ENCODE measurements at places on chromosomes 5 and 9.

GRCh38 chr5:37090781-37091180, 158.4 kb downstream of the CPLANE1 start:
- H3K27me3 ChIP-seq: no peaks in the 10 kb centered on the region
- no peak for DNase-seq
- 0 out of 2 replicates have a peak, but pooled peaks cover 7% of the 10 kb centered on the region for H3K36me3 ChIP-seq

- H3K4me1 ChIP-seq: no peaks in the 10 kb centered on the region
- H3K4me3 ChIP-seq: no peak overlapping the region
- DNase-seq: no peak
- peaks cover 4% of the 10 kb centered on the region for H3K27me3 ChIP-seq
- H3K27ac ChIP-seq: no peak overlapping the region
Measured at GRCh38 chr5:149217803-149218155, 53.9 kb upstream of the AFAP1L1 start.

GRCh38 chr5:91556-92263, at the start of gene PLEKHG4B:
TSS of gene PLEKHG4B (plus strand) at chr5:92168. CDS start at chr5:92232, 64 bp downstream.
- no peaks in the 10 kb centered on the region for H3K4me1 ChIP-seq
- H3K27ac ChIP-seq: no peak within 1 kb of the TSS
- H3K4me3 ChIP-seq: no peak within 1 kb of the TSS
- no peak for DNase-seq
- H3K36me3 ChIP-seq: no peaks in the 10 kb centered on the region
- H3K27me3 ChIP-seq: peaks cover 2% of the 10 kb centered on the region

- H3K27me3 ChIP-seq: no peaks in the 10 kb centered on the region
- peaks cover 12% of the 10 kb centered on the region for H3K4me1 ChIP-seq
- no peak overlapping the region for H3K4me3 ChIP-seq
- H3K27ac ChIP-seq: peak overlapping the region; percentile 11
Measured at GRCh38 chr5:68369023-68369359, 153.4 kb downstream of the PIK3R1 start.

- no peak overlapping the region for H3K4me3 ChIP-seq
- H3K36me3 ChIP-seq: no peaks in the 10 kb centered on the region
- no peak for DNase-seq
- no peak overlapping the region for H3K27ac ChIP-seq
- peaks cover 4% of the 10 kb centered on the region for H3K4me1 ChIP-seq
Measured at GRCh38 chr9:13970018-13970417, 343.9 kb downstream of the NFIB start.

DNA sequence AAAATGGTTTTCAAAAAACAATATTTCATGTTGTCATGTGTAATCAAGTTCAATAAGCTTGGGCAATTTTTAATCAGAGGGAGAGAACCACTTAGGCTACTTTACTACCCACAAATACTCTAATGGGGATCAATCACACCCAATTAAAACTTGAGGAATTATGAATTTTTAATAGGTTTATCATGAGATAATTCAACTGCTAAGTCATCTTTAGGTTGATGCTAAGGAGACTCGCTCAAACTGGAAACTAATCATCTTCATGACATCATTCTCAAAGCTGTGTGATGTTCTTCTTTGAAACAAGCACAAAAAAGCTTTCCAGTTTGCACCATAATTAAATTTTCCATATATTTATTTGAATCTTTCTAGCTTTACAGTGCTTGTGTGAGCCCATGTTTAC, 867.5 kb downstream of the MAT2B start:
- H3K4me1 ChIP-seq: no peaks in the 10 kb centered on the region
- H3K27ac ChIP-seq: no peak overlapping the region
- no peak overlapping the region for H3K4me3 ChIP-seq

DNA sequence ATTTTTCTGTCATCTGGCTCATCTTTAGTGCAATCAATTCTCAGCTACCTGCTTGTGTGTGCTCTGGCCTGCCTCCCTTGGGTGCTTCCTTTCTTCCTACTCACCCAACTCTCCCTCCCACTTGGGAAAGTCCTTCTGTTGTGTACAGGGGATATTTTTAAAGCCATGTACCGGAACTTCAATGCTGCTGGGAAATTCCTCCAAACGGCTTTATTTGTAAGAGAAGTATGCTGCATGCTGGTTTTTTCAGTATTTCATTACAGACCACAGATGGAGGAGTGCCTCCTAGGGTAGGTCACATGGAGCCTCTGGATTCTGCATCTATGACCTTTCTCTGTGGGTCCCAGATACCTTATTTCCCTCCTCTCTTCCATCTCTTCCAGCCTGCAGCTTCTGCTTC, 5.4 kb upstream of the HMHB1 start:
- no peak for DNase-seq
- no peaks in the 10 kb centered on the region for H3K36me3 ChIP-seq
- H3K4me1 ChIP-seq: peaks cover 43% of the 10 kb centered on the region

- peaks cover 44% of the 10 kb centered on the region for H3K4me1 ChIP-seq
- H3K4me3 ChIP-seq: no peak overlapping the region
- H3K36me3 ChIP-seq: peaks cover 56% of the 10 kb centered on the region
- H3K27me3 ChIP-seq: no peaks in the 10 kb centered on the region
- peak overlapping the region; percentile 100 for H3K27ac ChIP-seq
Measured at GRCh38 chr9:131258698-131259431, 17.4 kb downstream of the FAM78A start.

DNA sequence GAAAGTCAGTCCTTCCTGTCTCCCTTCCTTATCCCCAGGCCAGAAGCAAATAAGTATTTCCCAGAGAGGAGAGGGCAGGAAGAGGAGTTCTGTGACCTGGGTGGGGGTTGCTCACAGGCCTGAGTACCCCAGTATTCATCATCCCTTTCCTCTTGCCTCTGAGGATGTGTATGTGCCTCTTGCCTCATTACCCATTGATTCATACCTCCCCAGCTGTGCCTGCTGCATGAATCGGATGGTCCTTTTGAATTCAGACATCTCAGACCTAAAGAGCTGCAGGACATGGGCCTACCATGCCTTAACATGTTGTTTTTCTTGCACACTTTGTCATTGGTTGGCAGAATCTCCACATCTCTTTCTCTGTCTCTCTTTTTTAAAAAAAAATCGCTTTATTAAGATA, 112.8 kb upstream of the SHB start:
- no peak overlapping the region for H3K27ac ChIP-seq
- DNase-seq: no peak
- H3K4me3 ChIP-seq: no peak overlapping the region
- H3K4me1 ChIP-seq: peaks cover 17% of the 10 kb centered on the region
- no peaks in the 10 kb centered on the region for H3K36me3 ChIP-seq

GRCh38 chr9:3359048-3359692, 166.6 kb downstream of the RFX3 start:
- no peak overlapping the region for H3K27ac ChIP-seq
- no peak for DNase-seq
- no peak overlapping the region for H3K4me3 ChIP-seq
- H3K4me1 ChIP-seq: no peaks in the 10 kb centered on the region
- H3K27me3 ChIP-seq: no peaks in the 10 kb centered on the region
- H3K36me3 ChIP-seq: no peaks in the 10 kb centered on the region

GRCh38 chr9:121156263-121156731, 45.4 kb downstream of the RAB14 start:
- no peak for DNase-seq
- H3K4me1 ChIP-seq: no peaks in the 10 kb centered on the region
- H3K4me3 ChIP-seq: no peak overlapping the region
- H3K36me3 ChIP-seq: peaks cover 90% of the 10 kb centered on the region
- no peaks in the 10 kb centered on the region for H3K27me3 ChIP-seq

GRCh38 chr9:92308893-92309292, 15.4 kb upstream of the IARS1 start:
- H3K4me1 ChIP-seq: no peaks in the 10 kb centered on the region
- H3K36me3 ChIP-seq: peaks cover 78% of the 10 kb centered on the region
- DNase-seq: no peak
- no peak overlapping the region for H3K4me3 ChIP-seq

DNA sequence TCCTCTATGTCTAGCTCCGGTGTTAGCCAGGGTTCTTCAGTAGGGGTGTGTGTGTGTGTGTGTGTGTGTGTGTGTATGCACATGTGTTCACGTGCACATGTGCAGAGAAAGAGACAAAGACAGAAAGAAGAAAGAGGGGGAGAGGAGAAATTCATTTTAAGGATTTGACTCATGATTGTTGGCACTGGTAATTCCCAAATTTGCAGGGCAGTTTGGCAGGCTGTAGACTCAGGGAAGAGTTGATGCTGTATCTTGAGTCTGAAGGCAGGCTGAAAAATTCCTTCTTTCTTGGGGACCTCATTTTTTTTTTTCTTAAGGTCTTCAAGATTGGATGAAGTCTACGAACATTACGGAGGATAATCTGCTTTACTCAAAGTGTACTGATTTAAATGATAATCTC, 335.7 kb downstream of the NSG2 start:
- H3K4me3 ChIP-seq: no peak overlapping the region
- DNase-seq: no peak
- no peaks in the 10 kb centered on the region for H3K36me3 ChIP-seq
- no peaks in the 10 kb centered on the region for H3K4me1 ChIP-seq
- H3K27ac ChIP-seq: no peak overlapping the region

DNA sequence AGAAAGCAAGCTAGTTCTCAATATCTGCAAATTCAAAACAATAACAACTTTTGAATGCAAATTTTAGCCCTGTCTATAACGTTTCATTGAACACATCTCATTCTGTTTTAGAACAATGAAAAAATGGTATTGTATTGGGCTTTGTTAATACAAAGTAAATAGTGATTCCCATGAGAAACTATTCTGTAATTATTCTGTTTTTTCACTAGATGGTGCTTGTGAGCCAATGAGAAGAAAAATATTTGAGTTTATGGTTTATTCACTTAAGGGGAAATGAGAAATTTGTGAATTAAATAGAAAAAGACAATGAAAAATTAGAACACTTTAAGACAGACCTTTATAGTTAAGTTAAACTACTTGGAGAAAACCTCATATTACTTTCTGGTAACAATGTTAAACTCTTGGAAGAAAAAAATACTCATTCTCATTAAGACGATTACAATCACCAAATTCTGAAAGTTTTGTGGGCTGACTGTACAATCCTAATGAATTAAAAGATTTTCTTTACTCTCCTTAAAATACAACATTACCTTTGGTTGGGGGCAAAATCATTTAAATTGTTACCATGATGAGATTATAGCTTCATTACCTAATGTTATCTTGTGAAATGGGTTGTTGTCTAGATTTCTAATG, 127.0 kb downstream of the NNT start:
- no peak for DNase-seq
- no peaks in the 10 kb centered on the region for H3K27me3 ChIP-seq
- no peak overlapping the region for H3K4me3 ChIP-seq
- H3K27ac ChIP-seq: no peak overlapping the region
- H3K36me3 ChIP-seq: no peaks in the 10 kb centered on the region

DNA sequence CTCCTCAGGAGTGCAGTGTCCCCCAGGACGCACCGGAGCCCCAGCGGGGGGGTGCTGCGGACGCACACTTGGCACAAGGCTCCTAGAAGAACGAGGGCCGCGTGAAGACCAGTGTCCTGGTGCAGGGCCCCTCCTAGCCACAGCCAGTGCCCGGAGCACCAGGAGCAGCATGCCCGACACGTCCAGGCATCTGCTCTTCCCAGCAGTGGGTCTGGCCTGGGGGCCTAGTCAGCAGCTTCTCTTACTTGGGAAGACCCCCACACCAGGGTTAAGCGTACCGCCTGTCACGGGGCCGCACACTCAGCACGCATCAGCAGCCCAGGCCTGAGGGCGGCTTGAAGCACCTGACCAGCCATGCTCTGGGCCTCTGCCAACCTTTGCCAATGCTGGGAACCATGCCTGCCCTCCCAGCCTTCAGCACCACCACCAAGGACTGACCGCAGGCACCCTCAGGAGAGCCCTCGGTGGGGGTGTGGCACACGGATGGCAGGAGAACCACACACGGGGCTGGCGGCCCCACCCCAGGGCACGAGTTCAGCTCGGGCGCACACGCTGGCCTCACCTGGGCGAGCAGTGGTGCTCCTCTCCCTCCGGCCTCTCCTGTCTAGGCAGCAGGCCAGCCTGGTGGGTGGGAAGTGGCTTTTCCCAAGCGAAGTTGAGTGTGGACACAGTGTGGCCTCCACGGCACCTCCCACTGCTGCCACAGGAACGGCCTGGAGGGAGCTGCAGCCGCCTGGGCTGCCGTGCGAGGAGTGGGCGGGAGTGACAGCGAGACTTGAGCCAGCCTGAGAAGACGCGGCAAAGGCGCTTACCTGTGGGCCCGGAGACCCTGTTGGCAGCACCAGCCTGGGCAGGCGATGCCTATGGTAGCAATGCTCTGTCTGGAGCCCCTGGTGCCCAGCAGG, 12.0 kb upstream of the AJM1 start:
- peaks cover 81% of the 10 kb centered on the region for H3K36me3 ChIP-seq
- H3K4me1 ChIP-seq: no peaks in the 10 kb centered on the region
- no peak overlapping the region for H3K4me3 ChIP-seq
- H3K27me3 ChIP-seq: no peaks in the 10 kb centered on the region
- no peak for DNase-seq

DNA sequence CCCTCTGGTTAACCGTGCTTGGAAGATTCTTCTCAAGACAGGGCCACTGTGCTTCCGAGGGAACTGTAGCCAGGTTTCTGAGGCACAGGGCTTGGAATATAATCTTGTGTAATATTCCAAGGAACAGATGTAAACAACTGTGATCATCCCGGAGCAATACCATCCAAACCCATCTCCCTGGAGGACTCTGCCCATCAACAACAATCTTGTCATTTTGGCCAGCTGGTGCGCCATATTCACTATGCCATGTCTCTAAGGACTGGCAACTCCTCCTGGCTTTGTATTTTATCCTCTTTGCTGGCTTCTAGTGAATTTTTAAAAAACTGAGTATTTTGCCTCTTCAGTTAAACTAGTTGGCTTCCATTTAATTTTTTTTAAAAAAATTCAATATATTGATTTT, 349.3 kb downstream of the ADAMTS6 start:
- no peak overlapping the region for H3K27ac ChIP-seq
- H3K4me3 ChIP-seq: no peak overlapping the region
- H3K36me3 ChIP-seq: no peaks in the 10 kb centered on the region

DNA sequence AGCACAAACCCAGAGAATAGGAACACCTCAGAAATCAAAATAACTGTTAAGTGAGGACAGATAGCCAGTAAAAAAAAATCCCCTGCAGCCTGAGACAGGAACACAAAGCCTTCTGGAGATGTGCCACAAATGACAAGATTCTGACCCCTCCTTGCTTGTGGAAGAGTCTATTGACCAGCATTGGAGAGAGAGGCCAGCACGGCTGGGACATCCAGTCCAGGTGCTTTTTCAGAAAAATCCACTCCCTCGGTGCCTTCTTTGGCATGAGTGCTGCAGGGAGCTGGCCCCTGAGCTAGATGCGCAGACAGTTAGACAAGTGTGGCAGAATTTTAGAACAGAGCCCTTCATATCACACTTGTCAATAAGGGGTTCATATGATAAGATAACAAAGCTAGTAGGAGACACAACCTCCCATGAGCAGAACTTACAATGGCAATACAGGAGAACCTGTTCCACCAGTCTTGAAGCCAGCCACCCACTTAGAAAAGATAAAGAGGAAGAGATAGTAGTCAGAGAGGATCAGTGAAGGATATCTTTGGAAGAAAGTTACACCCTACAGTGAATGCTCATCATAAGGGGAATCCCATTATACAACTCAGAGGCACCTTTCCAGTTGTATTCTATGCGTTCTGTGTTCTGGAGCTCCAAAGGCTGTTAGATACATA, 298.4 kb downstream of the TLE1 start:
- no peaks in the 10 kb centered on the region for H3K27me3 ChIP-seq
- no peak overlapping the region for H3K27ac ChIP-seq
- no peak overlapping the region for H3K4me3 ChIP-seq
- DNase-seq: no peak
- no peaks in the 10 kb centered on the region for H3K36me3 ChIP-seq
- H3K4me1 ChIP-seq: peaks cover 4% of the 10 kb centered on the region

- H3K36me3 ChIP-seq: no peaks in the 10 kb centered on the region
- peaks cover 9% of the 10 kb centered on the region for H3K4me1 ChIP-seq
- no peaks in the 10 kb centered on the region for H3K27me3 ChIP-seq
Measured at GRCh38 chr5:157150995-157151394, 8.3 kb upstream of the MED7 start.
